ENCODE measurements at places on chromosomes 12 and 14. TPM values are rescaled to one million over a fixed set of nuclear protein-coding genes. Genes with fewer than 3 reads are reported as not detected.

DNA sequence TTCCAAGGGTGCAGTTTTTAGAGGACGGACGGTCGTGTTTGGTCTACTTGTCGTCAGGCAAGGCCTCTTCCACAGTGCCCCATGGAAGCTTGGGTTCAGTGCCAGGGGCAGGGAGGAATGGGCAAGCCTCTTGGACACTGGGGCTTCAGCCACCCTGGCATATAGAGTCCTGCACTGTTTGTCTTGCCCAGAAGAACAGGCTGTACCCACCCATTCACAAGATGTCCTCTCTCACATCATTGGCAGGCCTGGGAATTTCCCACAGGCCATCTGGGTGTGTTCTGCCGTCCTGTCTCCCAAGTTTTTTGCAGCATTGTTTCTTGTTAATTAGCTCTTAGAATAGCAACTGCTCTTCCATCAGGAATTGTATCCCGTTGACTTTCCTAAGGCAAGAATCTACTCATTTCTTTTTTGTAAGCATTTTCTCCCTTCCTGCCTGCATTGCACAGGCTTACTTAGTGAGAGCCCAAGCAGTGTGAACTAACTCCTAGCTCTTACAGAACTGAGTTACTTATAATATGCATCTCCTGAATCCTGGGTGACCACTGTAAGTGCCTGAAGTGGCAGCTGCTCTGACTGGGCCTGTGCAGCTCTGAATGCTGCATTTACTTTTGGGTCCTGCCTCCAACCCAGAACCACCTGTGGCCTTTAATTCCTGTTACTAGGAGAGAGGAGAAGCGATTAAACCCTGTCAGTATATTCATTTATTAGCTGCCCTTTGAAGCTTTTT is 149.4 kb upstream of the HIF1A start:
- no peak overlapping the region for H3K27ac ChIP-seq
- H3K4me3 ChIP-seq: no peak overlapping the region
- no peak for DNase-seq
- no peaks in the 10 kb centered on the region for H3K27me3 ChIP-seq
- peaks cover 20% of the 10 kb centered on the region for H3K36me3 ChIP-seq

DNA sequence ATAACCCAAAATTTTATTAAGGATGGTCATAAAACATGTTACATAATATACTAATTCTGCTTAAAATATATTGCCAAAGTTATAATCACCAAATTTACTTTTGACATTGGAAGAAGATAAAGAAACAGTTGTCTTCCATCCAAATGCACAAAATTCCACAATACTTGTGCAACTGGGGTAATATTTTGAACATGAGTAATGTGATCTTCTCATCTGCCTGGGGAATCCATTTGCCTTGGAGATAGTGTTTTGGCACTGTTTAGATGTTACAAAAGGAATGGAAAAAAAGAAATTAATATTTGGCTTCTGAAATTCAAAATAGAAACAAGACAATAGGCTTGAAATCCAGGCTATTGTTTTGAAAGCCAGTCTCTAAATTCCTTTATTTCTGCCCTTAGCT is 9.1 kb downstream of the GPR19 start:
- H3K27ac ChIP-seq: no peak overlapping the region
- H3K4me3 ChIP-seq: no peak overlapping the region
- DNase-seq: no peak
- H3K36me3 ChIP-seq: no peaks in the 10 kb centered on the region

DNA sequence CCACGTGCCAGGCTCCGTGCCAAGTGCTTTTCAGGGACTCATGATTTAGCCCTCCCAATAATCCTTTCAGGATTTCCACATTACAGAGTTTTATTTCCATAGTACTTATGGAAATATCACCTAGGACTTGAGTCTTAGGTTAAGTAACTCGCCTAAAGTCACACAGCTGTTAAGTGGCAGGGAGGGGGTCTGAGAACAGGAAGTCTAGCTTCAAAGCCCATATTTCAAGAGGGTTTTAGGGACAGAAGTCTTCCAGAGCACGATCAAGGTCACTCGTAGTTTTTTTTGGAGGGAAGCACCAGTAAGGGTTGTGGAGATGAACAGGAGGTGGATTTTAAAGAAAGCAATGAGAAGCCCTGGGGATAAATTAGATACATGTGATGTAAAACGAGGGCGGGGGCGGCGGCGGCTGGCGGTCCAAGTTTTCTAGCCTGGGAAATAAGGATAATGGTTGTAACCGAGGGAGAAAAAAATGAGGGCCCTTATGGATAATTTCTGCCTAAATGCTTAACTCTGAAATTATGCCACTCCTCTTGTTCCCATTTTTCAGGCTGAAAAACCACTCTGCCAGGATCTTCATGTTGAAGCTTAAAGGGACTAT is 192.6 kb upstream of the FOXN3 start:
- H3K27ac ChIP-seq: no peak overlapping the region
- no peaks in the 10 kb centered on the region for H3K27me3 ChIP-seq

- H3K27ac ChIP-seq: no peak overlapping the region
- no peak for DNase-seq
- no peak overlapping the region for H3K4me3 ChIP-seq
- H3K4me1 ChIP-seq: no peaks in the 10 kb centered on the region
Observed at GRCh38 chr12:106004289-106004688, 134.5 kb downstream of the NUAK1 start.

GRCh38 chr12:104448451-104448850 is 8.3 kb upstream of the CHST11 start:
- H3K4me1 ChIP-seq: no peaks in the 10 kb centered on the region
- no peaks in the 10 kb centered on the region for H3K27me3 ChIP-seq
- DNase-seq: no peak
- no peaks in the 10 kb centered on the region for H3K36me3 ChIP-seq

GRCh38 chr12:49400304-49400703 is 33.0 kb downstream of the SPATS2 start:
- no peaks in the 10 kb centered on the region for H3K36me3 ChIP-seq
- H3K27ac ChIP-seq: no peak overlapping the region
- no peak for DNase-seq
- no peaks in the 10 kb centered on the region for H3K27me3 ChIP-seq
- peaks cover 10% of the 10 kb centered on the region for H3K4me1 ChIP-seq

GRCh38 chr14:54257424-54257823 is 139.4 kb upstream of the CDKN3 start:
- no peaks in the 10 kb centered on the region for H3K27me3 ChIP-seq
- H3K4me3 ChIP-seq: no peak overlapping the region
- no peak overlapping the region for H3K27ac ChIP-seq

Gene CFAP251
- total RNA-seq: 0.50 TPM

Gene CD163
- total RNA-seq: 1.2 TPM

Gene DIO3
- total RNA-seq: not detected

Measured in T-cell (primary cell).